ENCODE measurements at places on chromosomes 16 and 17.

DNA sequence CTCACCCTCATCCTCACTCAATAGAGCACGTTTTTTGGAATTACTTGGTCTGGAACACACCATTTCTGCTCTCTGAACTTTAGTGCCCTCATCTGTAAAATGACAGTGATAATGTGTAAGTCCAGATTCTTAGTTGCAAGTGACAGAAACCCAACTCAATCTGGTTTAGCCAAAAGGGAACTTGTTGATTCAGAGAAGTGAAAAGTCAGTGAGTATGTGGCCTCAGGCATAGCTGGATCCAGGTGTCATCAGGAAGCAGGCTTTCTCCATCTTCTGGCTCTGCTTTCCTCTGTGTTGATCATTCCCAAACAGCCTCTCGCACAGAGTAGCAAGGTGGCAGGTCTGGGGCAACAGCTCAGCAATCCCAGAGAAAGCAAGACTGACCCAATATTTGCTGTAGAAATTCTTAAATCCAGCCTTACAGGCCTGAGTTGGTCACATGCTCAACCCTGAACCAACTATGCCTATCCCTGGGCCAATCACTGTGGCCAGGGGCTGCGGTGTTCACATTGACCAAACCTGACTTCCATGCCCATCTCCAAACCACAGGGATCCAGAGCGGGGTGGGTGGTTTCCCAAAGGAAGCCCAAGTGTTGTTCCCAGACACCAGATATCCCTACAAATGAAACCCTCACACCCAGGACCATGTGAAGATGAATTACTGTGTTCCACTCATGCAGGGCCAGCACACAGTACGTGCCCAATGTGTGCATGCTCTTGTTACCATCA lies 23.3 kb upstream of the ALKBH5 start:
- no peak for DNase-seq

DNA sequence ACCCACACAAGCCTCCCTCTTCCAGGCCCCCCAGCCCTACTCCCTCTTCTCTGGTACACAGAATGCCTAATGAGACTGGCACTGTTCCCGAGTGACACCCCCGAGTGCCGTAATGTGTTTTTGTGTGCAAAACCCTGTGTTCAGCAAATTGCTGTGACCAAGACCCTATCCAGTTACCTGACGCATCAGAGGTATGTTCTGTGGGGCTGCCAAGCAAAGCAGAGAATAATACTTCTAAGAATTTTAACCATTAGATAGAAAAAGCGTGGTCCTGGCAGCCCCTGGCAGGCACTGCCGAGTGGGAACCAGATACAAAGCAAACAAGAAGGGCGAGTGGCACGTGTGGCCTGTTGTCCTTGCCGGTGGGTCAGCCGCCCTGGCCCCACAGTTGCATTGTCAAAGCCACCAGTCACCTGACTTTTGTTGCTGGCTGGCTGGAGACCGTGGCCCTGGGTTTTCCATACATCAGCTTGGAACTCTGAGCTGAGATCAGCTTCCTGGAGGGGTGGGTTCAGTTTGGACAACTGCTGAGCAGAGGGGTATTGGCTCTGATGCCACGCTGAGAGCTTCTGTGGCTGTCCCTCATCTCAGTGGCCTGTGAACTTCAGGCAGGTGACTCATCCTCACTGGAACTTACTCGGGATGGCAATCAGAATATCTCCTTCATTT lies 69.1 kb upstream of the BRD7 start:
- no peak for DNase-seq

GRCh38 chr16:69938981-69939820 lies 11.9 kb upstream of the CLEC18A start:
- DNase-seq, result no peak

DNA sequence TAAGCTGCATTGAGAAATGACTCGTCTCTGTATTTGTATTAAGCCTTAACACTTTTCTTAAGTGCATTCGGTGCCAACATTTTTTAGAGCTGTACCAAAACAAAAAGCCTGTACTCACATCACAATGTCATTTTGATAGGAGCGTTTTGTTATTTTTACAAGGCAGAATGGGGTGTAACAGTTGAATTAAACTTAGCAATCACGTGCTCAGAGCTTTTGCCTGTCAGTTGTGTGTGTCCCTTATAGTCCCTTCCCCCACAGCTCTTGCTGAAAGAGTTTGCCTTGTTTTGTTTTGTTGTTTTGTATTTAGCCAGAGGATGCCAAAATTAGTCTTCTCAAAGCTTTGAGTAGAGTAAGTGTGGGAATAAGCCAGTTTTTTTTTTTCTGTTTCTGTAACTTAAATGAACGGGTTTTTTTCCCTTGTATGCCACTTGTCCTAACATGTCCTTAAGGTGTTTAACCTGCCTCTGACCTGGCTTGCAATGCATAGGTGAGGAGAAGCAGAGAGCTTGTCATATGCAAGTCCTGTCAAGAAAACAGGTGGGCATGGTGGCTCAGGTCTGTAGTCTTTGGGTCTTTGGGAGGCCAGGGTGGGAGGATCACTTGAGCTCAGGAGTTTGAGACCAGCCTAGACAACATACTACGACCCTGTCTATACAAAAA lies 4.6 kb upstream of the MAPK8IP3 start:
- no peak for DNase-seq

GRCh38 chr16:67129422-67129821 lies 19.7 kb downstream of the PHAF1 start:
- DNase-seq, result no peak

- no peak for DNase-seq
Measured at GRCh38 chr17:36590082-36590481, 1.6 kb upstream of the DHRS11 start.

DNA sequence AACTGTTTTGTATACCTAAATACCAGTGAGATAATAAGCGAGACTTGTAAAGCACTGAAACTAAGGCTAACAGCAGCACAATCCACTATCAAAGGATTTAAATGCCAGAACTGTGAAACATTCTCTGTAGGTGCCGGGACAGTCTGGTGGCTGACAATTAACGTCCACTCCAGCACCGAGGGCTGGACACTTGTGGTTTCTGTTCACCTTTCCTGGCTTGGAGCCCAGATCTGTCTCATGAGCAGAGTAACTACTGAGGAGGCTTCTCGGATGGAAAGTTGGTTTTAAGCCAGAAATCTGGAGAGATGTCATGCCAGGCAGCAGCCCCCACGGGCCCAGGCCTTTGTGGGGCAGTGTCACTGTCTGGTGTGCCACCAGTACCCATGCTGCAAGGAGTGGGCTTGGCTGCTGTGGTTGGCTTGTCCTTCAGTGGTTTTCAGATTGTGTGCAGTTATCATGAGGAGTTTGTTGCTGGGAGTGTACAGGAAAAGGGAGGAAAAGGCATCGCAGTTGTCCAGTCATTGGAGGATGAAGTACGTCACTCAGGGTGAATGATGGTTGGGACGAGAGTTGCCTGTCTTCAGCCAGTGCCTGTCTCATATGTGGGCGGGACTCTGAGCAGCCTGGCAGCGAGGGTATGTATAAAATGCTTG lies 35.5 kb downstream of the UBN1 start:
- DNase-seq, result peak; percentile 46

- no peak for DNase-seq
Measured at GRCh38 chr17:79573196-79573896, 37.5 kb downstream of the RBFOX3 start.

- DNase-seq, result no peak
Measured at GRCh38 chr16:50247123-50247905, 19.0 kb upstream of the ADCY7 start.

DNA sequence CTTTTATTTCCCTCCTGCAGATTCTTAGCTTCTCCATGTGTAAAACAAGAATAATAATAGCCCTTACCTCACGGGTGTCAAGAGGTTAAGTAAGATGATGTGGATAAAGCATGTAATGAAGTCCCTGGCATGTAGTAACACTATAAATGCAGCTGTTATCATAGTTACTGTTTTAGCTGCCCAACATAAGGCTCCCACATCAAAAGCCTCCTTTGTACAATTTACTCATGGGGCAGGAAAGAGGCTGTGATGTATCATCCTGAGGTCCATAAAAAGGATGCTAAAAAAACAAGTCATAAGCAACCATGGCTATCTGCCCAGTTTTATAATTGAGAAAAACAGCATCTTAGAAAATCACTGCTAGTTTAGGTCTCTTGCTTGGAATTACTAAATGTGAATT lies 339.7 kb downstream of the CA10 start:
- no peak for DNase-seq

DNA sequence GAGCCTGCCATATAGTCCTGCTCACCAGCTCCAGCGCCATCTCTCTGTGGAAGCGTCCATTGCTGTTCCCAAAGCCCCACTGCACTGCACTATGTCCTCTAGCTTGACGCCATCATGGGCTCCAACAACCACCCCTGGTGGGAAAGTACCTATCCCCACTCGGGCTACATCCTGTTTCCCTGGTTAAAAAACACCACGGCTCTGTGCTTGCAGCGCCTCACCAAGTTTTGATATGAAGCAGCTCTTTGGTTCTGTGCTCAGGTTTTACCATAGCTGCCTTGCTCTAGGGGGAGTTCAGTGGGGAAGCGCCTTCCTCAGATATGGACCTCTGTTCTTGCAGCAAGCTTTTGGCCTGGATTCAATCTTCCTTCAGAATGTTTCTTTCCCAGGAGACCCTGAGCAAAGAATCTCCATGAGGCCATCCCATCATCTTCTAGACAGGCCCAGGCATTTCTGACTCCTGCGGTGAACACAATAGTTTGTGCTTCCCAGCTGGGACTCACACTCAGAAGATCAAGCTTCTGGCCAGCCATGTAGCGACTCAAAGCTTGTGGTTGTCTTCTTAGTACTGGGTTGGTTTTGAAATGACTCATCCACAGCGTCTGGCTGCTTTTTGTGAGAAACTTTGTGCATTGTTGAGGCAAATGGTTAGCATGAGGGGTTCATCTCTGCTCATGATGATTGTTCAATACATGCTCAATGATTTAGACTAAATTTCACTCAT lies 39.5 kb downstream of the DYNLRB2 start:
- peak; percentile 23 for DNase-seq

- peak; percentile 93 for DNase-seq
Measured at GRCh38 chr17:44086364-44087311, 16.1 kb downstream of the G6PC3 start.

GRCh38 chr16:20976576-20976975 lies 76.0 kb downstream of the LYRM1 start:
- no peak for DNase-seq

DNA sequence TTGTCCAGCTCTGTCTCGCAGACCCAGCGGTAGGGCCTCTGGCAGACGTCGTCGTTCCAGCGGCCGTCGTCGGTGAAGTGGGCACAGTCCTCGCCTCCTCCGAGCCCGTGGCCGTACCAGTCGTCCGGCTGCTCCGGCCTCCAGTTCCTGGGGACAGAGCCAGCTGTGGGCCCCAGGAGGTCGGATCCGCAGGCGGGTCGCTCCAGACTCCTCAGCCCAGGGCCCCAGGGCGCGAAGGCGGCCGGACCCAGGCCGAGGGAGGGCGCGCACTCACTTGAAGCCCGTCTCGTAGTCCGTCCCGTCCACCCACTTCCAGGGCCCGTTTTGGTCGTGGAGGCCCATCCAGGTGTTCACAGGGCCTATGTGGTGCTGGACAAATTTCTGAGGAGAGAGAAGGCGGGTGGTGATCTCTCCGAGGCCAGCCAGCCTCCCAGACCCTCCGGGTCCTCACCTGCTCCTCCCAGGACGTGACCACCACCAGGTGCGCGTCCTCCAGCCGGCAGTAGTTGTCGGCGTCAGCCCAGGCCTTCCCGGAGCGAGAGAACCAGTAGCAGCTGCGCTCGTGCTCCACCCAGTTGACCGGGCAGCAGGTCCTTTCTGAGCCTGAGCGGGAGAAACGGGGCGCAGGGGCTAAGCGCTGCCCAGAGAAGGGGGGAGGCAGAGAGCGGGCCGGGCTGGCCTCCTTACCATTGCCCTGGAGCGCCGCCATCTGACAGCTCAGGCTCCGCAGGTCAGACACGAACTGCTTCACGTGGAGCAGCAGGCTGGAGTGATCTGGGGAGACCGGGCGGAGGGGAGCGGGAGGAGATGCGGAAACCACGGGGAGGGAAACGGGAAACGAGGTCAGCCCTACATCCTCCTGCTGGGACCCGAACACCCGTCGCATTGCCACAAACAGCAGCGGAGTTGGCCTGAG lies 5.2 kb downstream of the ASGR1 start:
- DNase-seq, result no peak

- no peak for DNase-seq
Measured at GRCh38 chr16:62963846-62964245, 927.6 kb upstream of the CDH8 start.

- no peak for DNase-seq
Measured at GRCh38 chr16:12903407-12904328, 2.3 kb downstream of the SHISA9 start.

DNA sequence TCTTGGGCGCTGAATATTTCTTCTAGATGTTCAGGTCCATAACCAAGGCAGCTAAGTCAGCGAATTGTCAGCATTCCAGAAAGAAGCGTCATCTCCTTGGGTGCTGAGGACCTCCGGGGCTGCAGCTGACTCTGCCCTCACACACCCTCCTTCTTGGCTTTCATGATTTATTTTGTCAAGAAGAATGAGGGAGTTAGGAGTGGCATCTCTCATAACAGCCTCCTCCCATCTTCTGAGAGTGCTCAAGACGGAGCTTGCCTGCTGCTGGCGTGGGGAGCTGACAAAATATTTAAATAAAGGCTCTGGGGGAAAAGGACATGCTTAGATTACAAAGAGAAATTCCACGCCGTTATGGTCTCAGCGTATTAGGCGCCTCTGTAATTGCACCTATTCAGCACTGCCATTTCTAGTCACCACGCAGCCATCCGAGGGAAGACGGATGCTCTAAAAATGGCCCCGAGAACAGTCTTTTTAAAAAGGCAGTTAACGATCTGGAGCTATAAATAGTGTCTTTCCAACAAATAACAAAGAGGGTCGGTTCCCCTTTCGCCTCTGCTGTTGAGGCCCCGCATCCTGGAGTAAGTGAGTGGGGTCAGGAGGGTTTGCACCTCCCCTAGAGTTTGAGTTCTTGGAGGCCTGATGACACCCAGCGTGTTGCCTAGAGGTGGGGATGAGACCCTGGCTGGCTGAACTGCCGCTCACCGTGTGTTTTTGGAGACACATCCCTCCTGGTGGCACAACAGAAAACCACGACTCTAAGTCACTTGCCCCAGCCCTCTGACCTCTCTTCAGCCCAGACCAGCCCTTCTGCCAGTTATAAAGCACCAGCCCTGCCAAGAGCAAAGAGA lies 187.0 kb downstream of the CCDC182 start:
- peak; percentile 93 for DNase-seq

- peak; percentile 61 for DNase-seq
Measured at GRCh38 chr16:85757341-85757822, 6.5 kb upstream of the C16orf74 start.

DNA sequence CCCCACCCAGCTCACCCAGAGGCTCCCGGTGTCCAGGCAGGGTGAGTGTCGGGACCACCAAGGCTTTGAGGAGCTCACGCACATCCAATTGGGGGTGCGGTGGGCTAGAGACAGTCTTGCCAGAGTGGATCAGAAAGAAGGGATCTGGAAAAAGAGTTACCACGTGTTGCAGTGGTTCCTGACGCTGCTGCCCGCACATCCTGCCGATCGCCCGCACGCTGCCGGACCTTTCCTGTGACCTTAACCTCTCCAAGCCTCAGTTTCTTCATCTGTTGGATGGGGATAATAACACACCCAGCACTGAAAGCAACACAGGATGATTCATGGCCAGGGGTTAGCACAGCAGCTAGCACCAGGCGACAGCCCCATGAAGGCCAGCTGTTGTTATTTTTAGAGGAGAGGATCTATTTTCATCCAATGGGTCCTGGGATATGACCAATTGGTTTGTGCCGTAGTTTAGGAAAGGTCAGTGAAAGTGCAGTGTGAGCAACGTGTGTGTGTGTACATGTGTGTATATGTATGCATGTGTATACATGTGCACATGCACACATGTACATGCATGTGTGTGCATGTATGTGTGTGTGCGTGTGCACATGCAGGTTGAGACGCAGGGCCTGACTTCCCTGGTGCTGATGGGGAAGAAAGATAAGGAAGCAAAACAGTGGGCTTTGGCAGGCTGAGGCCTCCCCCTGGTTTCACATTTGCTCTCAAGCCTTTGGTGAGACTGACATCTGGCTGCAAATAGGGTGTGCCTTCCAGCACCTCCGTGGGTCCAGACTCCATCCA lies 2.5 kb downstream of the ITGAX start:
- DNase-seq, result no peak
